HCT116 (cell line): ENCODE measurements at places on chromosomes 11 and 22.

GRCh38 chr11:132008872-132009271 is 638.5 kb downstream of the NTM start:
- DNase-seq: no peak

DNA sequence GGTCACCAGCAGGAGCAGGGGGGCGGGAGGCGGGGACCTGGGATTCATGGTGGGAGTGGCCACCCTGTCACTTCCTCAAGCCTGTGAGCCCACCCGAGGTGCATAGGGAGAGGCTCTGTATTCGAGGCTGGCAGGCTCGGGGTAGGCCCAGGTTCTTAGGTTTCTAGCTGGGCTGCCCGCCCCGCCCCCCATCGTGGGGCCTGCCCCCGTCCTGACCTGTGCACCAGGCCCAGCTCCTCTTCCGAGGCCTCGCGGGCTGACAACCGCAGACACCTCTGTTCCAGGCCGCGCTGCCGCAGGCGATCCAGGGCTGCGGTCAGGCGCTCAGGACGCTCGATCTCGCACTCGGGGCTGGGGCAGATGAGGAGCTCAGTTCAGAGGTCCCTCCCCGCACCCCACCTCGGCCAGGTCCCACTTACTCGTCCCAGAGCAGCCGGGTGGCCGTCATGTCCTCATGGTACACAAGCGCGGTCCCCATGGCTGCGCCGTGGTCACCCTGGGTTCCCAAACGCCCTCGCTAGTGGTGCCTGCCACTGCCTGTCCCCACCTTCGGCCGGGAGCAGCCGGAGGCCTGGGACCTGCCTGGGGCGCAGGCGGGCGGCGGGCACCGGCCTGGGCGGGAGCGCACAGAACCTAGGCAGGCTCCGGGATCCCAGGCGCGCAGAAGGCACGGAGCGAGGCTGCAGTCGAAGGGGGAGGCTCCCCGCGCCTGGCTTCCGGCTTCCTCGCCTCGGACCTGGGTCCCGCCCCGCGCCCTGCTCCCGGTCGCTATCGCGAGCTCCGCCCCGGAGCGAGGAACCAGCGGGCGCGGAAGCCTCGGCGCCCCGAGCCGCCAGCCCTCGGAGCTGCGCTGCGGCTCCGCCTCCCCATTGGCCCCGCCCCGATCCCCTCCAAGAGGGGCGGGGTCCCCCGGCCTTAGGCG is at the start of gene HDAC10:
TSS of gene HDAC10 (minus strand) at position 711 of the 922 bp plus-strand sequence. CDS start at position 478, 233 bp downstream.
- DNase-seq: no peak

GRCh38 chr11:46492532-46492931 is 101.0 kb upstream of the CHRM4 start:
- no peak for DNase-seq

GRCh38 chr11:67542169-67542568 is 18.9 kb upstream of the CABP2 start:
- DNase-seq: no peak

GRCh38 chr22:21816787-21817496 is 50.5 kb downstream of the MAPK1 start:
- DNase-seq: no peak

GRCh38 chr11:61749591-61750217 is 2.7 kb upstream of the MYRF start:
- no peak for DNase-seq

- DNase-seq: no peak
These were observed 331.6 kb upstream of the ANO5 start for GRCh38 chr11:21861314-21861713.

DNA sequence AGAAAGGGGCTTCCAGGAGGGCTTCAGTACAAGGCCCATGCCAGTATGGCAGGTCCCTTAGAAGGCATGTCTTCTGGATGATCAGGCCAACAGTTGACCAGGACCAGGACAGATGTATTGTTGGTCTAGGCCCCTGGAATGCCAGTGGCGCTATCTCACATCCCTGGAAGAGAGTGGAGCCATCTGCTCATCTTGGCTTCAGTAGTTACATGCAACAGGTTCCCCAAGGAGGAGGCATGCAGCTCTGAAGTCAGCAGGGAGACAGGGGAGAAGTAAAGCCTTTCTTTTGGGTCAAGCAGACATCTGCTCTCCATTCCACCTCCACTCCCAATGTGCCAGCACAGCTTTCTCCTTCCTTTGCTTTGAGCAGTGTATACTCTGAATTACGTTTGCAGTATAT is 244.1 kb downstream of the KIRREL3 start:
- no peak for DNase-seq

GRCh38 chr11:8389029-8389996 is 125.6 kb upstream of the LMO1 start:
- DNase-seq: no peak

DNA sequence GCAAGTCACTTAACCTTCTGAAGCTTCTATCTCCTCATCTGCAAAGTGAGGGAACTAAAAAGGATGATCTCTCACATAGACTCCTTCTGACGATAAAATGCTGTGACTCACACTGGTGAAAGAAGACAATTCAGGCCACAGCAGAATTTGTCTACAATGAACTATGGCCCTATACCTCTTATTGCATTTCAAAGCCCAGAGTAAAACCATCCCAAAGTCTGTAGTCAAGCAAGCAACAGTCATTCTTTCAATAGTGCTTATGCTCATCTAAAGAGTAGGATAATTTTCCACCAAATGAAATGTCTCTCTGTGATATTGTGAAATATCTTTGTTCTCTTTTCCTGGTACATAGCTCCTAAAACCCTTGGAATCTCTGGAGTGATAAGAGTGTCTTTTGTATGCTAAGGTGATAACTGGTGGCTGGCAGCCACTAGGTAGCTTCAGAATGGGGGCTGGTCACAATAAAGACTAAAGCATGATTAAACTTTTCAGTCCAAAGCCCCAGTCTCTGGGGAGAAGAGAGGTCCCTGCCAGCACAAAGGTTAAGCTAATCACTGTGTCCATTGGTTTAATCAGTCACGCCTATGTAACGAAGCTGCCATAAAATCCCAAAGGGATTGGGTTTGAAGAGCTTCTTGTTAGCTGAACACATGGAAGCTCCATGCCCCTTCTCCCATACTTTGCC is 30.8 kb downstream of the SYTL2 start:
- DNase-seq: no peak

GRCh38 chr11:73239111-73239521 is 21.0 kb downstream of the P2RY2 start:
- DNase-seq: no peak

GRCh38 chr22:43540529-43540923 is 128.7 kb downstream of the MPPED1 start:
- no peak for DNase-seq

GRCh38 chr11:69391192-69392103 is 90.0 kb upstream of the LINC01488 start:
- no peak for DNase-seq

DNA sequence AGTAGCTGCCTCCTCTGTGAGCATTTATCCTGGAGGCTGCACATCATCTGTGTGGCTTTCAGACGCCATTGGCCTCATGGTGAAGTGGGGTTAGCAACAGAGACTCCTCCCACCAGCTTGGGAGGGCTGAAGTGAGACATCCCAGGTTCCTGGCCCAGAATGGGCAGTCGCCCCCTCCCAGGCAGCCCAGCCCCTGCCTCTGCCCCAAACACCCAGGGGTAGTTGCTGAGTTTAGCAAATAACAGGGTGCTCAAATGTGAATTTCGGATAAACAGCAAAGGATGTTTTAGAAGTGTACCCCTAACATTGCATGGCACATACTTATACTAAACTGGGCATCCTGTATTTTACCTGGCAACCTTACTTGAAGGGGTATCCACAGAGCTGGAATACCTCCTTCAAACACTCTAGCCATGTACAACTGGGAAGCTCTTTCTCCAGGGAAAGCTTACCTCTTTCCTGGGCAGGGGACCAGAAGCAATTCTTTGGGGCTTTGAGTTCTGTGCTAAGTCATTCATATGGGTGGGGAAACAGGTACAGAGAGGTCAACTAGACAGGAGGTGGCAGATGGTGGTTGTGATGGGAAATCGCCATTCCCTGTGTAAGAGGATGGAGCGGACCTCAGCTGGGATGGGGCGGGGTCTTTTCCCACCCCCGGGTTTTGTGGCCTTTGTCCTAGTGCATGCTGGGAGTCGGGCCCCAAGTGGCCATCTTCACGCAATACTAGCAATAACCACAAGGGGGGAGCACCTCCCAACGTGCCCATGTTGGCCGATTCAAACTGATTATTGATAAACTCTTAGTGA is 19.3 kb downstream of the MTFP1 start:
- DNase-seq: peak; percentile 54

DNA sequence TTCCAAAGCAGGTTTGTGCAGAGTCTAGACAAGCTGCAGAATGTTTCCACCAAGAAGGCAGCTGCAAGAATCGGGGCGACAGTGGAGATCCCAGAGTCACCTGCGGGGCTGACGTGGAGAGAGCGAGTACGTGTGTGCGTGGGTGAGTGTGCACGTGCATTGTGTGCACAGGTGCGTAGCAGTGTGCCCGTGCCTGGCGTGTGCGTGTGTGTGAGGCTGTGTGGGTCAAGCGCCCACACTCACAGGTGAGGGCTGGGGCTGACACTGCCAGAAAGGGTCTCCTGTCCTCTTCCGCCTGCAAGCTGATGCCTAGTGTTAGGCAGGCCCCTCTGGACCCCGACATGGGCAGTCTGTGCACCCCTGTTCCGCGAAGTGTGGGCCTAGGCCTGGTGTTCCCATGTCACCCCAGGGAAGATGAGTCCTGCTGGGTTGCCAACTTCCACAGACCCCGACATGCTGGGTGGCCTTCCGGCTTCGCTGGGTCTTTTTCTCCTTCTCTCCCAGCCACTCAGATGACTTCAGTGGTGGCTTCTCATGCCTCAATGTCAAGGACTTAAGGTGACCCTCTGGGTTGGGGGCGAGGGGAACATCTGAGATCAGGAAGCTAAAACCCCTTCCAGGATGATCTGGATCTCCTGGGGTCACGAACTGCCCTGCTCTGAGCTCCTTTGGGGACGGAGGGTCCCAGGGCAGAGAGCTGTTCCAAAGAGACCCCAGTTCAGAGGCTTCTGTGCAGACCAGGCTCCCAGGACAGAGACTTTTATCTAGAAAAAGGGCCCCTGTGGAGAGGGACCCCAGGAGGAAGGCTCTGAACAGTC is 10.4 kb upstream of the SYT8 start:
- no peak for DNase-seq

DNA sequence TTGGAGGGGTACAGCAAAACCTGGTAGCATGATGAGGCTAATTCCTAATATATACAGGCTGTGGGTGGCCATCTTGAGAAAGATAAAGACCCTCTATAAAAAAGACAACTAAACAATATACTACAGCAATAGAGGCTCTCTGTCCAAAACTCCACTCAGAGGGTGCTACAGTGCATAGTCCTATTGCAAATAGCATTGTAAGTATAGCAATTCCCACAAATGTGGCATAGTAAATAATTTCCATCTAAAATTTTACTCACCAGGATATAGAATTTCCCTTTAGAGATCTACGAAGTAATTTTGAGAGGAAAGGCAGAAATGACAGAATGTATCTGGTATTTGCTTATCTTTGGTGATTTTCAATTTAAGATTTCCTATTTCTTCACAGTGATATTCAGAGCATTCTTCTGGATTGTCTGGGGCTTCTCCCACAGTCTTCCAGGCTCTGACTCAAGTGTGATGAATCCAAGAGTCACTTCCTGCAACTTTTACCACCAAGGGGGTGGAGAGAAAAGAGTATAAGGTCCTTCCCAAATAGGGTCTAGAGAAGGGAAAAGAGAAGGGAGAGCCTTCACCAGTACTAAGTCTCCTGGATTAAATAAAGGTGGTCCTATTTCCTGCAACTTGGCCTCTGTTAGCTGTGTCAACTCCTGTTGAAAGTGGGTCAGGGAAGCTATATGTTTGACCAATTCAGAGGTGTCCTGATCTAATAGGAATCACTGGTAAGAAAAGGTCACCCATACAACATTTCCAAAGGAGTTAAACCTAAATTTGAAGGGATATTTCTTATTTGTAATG is 1054.7 kb upstream of the CNTN5 start:
- no peak for DNase-seq

- peak; percentile 8 for DNase-seq
These were observed 893 bp downstream of the SLC36A4 start for GRCh38 chr11:93196816-93197379.

DNA sequence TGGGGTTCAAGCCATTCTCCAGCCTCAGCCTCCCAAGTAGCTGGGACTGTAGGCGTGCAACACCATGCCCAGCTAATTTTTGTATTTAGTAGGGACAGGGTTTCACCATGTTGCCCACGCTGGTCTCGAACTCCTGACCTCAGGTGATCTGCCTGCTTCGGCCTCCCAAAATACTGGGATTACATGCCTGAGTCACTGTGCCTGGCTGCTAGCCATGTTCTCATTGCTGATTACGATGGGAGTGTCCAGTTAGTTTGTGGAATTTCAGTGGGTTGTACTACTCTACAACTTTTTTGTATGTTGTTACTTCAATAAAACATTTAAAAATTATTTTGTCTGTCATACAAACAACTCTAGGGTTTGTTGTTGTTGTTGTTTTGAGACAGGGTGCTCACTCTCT is 4.8 kb upstream of the VPS11 start:
- no peak for DNase-seq

GRCh38 chr11:115279813-115280761 is 224.1 kb downstream of the CADM1 start:
- no peak for DNase-seq

DNA sequence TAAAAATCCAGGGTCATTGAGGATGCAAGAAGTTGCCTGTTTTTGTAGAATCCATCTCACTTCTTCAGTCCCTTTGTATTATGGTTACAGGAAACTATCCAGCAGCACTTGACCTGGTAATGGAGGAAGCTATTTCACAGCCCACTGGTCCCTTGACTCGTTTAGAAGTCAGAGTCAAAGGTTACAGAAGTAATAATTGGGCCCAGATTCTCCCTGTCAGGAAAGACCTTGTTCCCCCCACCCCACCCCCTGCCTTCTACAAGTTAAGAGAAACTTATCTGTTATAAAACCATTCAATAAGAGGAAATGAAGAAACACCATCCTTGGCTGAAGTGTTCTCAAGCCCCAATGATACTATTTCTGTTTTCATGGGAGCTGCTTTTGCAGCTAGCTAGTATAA is 65.8 kb downstream of the CSTPP1 start:
- no peak for DNase-seq

GRCh38 chr11:121450401-121450800 is 1.7 kb upstream of the SORL1 start:
- DNase-seq: no peak

DNA sequence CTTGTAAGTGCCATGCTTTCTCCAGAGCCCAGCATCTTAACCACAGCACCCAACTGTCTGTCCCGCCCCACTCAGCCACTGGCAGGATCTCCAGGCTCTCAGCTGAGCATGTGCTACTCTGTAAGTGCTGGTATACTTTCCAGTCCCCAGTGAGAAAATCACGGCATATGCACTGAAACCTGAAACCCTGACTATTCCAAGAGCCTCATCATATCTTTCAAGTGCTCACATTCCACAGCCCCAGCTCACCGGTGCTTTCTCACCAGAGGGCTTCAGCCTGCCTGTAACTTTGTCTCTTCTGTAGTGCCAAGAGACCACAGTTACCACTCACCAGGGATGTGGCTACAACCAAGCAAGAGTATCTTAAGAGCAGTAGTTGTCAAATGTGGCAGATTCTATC is 24.4 kb upstream of the PAMR1 start:
- no peak for DNase-seq

GRCh38 chr22:29344137-29344536 is 28.6 kb upstream of the RASL10A start:
- peak; percentile 86 for DNase-seq
